Fibroblast of skin of right quadriceps (primary cell): ENCODE measurements at places on chromosomes 1 and 21.

DNA sequence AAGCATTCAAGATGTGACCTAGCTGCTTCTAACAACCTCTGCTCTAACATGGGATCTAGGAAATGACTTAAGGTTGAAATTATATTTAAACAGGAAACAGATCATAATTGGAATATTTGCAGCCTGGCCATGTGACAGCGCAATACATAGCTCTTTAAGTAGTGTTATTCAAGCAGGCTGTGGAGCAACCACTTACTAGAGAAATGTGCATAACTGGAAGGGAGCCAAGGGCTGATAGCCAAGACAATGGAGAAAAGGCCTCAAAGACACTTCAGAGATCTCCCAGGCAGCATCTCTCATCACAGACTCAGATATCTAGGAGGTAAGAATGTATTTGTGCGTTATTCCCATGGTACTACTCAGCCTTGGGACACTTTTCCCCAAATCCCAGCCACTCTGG is 823.0 kb upstream of the PRMT6 start:
- DNase-seq = peak; percentile 66

- no peak for DNase-seq
These were observed 2.8 kb downstream of the GSTM5 start for GRCh38 chr1:109714661-109715372.

DNA sequence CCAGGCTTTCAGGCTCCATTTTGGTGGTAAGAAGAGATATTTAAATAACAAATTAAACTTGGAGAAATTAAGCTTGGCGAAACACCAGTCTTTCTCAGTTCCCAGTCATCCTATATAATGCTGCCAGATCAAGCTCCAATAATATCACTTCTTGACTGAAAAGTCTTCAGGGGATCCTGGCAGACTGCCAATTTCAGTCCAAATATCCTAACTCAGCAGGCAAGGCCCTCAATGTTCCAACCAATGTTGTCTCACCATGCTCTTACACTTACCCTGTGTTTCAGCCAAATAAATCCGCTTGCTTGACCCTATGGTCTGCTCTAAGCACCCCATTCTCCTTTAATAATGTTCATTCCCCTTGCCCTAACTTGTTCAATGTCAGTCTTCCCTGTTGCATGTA is 39.9 kb upstream of the BCL10 start:
- no peak for DNase-seq

DNA sequence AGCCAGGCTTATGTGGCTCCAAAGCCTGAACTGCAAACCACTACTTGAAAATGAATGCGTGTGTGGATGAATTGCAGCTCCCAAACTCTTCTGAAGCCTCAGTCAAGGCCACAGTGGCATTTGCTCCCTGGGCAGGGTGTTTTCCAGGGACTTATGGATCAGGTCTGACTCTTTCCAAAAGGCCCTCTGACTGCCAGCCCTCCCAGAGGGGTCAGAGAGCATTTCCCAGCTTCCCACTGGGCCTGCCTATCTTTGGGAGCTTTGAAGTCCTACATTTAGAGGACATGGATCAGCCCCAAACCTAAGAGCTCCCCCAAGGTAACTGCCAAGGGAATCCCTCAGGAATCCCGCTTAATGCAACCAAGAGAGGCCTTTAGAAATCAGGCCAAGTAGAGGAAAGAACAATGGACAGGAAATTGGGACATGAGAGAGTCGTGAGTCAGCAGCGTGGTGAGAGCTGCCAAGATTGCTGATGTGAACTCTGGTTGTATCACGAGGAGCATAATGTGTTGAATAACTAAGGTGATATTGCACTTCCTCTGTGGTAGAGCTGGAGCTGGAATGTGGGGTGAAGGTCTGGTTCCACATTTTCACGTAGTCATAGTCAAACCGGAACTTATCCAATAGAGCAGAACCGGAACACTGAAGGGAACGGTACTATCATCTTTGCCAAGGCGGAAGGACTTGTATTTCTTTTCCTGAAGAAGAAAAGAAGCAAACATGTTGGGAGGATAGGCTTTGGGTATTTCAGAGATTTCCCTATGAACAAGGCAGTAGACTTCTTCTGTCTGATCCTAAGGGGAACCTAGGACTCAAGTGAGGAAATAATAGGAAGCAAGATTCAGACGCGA is 99.4 kb upstream of the JUN start:
- DNase-seq = peak; percentile 95

DNA sequence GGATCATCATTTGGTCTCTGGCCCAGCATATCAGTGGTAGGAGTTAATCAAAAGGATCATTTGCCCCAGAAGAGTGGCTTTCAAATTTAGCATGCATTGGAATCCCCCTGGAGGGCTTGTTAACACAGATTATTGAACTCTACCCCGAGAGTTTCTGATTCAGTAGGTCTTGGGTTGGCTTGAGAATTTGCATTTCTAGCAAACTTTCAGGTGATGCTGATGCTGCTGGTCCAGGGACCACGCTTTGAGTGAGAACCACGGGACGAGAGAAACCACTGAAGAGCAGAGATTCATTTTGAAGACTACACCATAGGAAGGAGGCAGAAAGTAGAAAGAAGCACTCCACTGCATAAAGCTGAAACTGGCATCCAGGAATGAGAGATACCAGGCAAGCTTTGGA is 81.3 kb upstream of the DUSP10 start:
- DNase-seq = no peak

DNA sequence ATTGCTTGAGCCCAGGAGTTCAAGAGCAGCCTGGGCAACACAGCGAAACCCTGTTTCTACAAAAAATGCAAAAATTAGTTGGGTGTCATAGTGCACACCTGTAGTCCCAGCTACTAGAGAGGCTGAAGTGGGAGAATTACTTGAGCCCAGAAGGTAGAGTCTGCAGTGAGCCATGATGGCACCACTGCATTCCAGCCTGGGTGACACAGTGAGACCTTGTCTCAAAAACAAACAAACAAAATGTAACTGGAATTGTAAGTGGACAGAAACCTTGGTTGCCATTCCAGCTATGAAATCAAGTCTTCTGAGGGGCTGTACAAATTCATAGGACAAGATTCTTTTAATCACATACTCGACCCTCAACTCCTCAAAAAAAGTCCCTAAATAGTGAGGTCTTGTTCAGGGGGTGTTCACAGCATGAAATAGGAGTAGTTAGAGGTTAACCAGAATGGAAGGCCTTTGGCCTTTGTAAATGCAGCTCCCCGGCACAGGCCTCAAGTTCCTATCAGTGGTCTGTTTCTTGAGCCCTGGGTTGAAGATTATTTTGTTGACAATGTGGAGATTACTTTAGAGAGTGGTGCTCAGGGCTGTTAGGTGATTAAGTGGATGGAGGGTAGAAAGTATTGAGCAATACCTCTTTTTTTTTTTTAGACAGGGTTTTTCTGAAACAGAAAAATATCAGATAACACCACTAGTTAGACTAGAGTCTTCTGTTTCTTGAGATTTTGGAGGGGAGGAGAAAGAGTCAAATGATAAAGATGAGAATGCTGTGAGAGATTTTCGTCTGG is 138.7 kb upstream of the ZNF648 start:
- no peak for DNase-seq

GRCh38 chr1:93448292-93448982 is 519 bp downstream of the FNBP1L start:
- peak; percentile 50 for DNase-seq

- no peak for DNase-seq
These were observed 81.9 kb downstream of the CASZ1 start for GRCh38 chr1:10714337-10715114.

DNA sequence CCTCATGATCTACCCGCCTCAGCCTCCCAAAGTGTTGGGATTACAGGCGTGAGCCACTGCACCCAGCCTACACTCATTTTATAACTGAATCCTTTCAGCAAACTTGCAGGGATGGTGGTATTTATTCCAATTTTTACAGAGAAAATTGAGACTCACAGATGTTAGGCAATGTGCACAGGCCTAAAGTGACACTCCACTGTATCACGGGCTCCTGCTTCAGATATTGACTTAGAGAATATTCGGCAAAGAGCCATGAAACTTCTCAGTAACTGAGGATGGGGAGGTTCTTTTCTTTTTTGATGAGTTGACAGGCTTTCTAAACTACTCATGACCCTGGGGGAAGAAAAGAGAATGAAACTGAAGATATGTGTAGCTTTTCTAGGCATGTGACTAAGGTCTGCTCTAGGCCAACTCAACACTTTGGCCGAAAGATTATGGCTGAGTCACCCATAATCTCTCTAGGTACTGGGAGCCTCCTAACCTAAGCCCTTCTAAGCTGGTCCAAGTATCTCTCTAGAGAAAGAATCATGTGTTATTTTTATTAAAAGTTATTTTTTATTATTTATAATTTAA is 19.9 kb upstream of the PTCH2 start:
- peak; percentile 17 for DNase-seq

DNA sequence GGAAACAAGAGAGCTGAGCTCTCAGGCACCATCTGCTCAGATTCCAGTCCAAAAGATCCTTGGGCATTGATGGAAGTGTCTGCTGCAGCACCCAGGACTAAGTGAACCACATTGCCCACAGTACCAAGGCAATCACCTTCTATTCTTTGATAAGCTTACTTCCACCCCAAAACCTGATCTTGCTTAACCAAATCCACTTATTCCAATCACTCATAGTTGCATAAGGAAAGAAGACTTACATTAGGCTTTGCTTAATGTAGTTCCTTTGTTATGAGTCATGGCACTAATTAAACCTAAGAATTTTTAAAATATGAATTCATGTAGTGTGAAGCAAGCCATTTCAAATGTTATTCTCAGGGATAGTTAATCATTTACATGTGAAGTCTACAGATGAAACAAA is 84.5 kb downstream of the UCHL5 start:
- DNase-seq = peak; percentile 63

GRCh38 chr1:35808450-35809113 is 766 bp downstream of the AGO4 start:
- DNase-seq = peak; percentile 23

GRCh38 chr1:61241411-61241838 is 159.1 kb downstream of the NFIA start:
- no peak for DNase-seq

DNA sequence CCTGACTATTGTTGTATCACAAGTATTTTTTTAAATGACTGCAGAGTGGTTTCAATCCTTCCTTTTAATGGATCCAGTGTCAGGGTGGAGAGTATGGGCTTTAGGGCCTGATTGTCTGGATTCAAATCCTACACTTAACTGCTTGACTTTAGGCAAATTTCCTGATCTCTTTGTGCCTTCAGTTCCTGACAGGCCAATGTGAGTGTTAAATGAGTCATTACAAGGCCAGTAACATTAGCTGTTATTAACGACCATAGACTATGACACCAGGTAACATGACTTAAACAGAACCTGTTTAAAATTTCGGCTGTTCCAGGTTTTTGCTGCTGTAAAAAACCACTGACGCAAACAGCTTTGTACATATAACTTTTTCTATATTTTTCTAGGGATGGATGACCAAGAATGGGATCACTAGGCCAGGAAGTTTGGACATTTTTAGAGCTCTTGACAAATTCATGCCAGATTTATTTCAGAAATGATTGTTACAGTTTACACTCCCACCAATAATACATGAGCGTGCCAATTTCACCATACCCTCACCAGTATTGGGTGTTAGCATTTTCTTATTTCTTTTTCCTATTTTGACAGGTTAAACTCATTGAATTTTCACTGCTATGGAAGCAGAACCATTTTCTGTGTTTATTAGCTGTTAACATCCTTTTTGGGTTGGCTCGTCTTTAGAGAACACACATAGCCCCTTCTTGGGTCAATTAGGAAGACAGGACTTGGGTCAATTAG is 11.3 kb downstream of the ZNF362 start:
- no peak for DNase-seq

- DNase-seq = no peak
These were observed 20.7 kb downstream of the PLCH2 start for GRCh38 chr1:2496746-2497145.

- DNase-seq = no peak
These were observed 2.6 kb upstream of the TNNI1 start for GRCh38 chr1:201424146-201424545.

DNA sequence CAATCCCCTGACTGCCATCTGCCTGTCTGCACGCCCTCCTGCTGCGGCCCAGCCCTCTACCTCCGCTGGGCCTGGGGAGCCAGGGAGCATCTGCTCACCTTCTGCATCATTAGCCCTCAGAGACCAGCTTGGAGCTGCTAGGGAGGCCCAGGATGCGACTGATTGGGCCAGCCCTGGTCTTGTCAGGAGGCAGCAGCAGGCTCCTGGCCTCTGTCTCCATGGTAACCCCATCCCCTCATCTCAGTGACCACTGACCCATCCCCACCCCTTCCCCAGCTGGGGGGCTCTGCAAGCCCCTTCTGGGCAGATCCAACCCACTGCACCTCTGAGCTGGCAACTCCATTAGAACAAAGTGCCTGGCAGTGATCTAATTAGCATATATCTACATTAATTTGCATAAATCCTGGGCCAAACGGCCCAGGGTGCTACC is 37.7 kb downstream of the NKAIN1 start:
- DNase-seq = no peak

GRCh38 chr21:36076878-36077655 is 7.2 kb downstream of the CBR1 start:
- DNase-seq = no peak

DNA sequence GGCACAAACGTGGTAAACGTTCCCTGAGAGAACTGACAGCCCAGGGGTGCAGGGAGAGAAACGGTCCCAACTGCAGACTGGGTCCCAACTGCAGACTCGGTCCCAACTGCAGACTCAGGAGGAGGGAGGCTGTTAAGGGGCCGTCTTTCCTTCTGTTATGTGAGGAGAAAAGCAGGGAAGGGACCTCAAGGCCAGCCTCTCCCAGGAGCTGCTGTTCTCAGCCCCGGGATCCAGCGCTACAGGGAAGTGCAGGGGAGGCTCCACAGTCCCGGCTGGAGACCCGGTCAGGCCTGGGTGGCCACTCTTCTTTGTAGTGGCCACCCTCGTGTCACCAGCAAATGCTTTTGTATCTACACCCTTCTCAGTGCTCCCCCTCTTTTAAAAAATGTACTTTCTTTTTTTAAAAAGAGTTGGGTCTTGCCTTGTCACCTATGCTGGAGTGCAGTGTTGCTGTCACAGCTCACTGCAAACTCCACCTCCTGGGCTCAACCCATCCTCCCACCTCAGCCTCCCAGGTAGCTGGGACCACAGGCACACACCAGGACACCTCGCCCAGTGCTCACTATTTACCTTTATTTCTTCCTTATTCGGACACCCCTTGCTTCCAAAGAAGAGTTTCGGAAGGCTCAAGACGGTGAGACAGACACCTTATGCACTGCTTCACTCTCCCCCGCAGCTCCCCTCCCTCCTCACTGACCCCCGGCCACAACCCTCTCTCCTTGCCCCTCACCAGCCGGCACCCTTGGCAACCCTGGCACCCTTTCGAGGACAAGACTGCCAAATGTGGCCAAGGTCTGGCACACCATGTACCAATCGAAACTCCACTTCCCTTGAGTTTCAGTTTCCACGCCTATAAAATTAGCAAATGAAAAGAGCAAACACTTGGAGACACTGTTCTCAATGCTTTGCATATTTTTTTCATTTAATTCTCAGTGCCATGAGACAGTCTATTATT is 21.8 kb downstream of the CAPN2 start:
- no peak for DNase-seq
